H1 (cell line): ENCODE measurements at places on chromosomes 2 and 18. TPM values are rescaled to one million over a fixed set of nuclear protein-coding genes. Genes with fewer than 3 reads are reported as not detected.
A peak's percentile ranks its signal among the peaks of the same experiment; 100 is the strongest.

Gene SETBP1
- 4.6 and 6.5 TPM in 2 replicates for total RNA-seq

Gene DUSP19
- total RNA-seq = 2.1 and 2.3 TPM in 2 replicates

DNA sequence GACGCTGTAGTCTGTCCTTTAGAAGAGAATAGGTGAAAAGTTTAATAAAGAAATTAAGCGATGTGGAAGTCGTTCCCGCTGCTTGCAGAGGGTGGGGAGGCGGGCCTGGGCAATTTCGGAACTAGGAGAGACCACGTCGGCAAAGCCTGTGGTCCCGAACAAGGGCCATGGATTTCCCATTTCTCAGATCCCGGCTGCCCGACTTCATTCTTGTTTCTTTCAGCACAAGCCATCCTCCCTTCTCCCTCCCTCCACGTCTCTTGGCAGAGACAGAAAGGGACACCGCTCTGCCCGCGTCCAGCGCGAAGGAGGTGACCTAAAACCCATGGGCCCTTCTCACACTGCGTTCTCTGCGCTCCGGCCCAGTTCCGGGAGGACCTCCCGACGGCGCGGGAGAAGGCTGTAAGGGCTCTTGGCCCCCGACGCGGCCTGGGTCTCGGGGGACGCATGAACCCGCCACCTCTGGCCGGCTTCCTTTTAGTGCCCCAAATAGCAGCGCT is 2.2 kb upstream of the BCL2L11 start:
- peak overlapping the region; percentile 93 for H3K4me3 ChIP-seq
- no peaks in the 10 kb centered on the region for H3K4me1 ChIP-seq
- H3K27me3 ChIP-seq = peaks cover 44% of the 10 kb centered on the region
- no peak overlapping the region for H3K27ac ChIP-seq
- peak; percentile 63 for DNase-seq
- H3K36me3 ChIP-seq = no peaks in the 10 kb centered on the region

- H3K27ac ChIP-seq = no peak overlapping the region
- DNase-seq = peak; percentile 82
- peaks cover 2% of the 10 kb centered on the region; the same call in 1 of the 2 replicates for H3K4me1 ChIP-seq
- no peak overlapping the region for H3K4me3 ChIP-seq
- H3K36me3 ChIP-seq = no peaks in the 10 kb centered on the region
- H3K27me3 ChIP-seq = no peaks in the 10 kb centered on the region; the same call in 1 of the 2 replicates
These were observed 76.0 kb downstream of the EMX1 start for GRCh38 chr2:72993147-72993932.

DNA sequence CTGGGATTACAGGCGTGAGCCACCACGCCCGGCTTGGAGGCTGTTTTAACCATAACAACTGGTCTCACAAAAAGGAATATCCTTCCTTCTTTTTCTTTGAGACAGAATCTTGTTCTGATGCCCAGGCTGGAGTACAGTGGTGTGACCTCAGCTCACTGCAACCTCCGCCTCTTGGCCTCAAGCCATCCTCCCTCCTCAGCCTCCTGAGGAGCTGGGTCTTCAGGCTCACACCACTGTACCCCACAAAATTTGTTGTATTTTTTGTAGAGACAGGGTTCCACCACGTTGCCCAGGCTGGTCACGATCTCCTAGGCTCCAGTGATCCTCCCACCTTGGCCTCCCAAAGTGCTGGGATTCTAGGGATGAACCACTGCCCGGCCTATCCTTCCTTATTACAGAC is 21.7 kb downstream of the CTIF start:
- no peak overlapping the region for H3K4me3 ChIP-seq
- H3K27me3 ChIP-seq = no peaks in the 10 kb centered on the region

- no peaks in the 10 kb centered on the region for H3K4me1 ChIP-seq
- no peaks in the 10 kb centered on the region for H3K27me3 ChIP-seq
- no peaks in the 10 kb centered on the region for H3K36me3 ChIP-seq
- DNase-seq = no peak
These were observed 100.5 kb downstream of the SCG2 start for GRCh38 chr2:223501641-223502040.

- H3K4me1 ChIP-seq = no peaks in the 10 kb centered on the region
- no peak for DNase-seq
- no peaks in the 10 kb centered on the region for H3K27me3 ChIP-seq
- H3K27ac ChIP-seq = no peak overlapping the region
These were observed 74.2 kb upstream of the KLF7 start for GRCh38 chr2:207239754-207240494.

GRCh38 chr2:96085541-96086355 is 30.6 kb downstream of the ADRA2B start:
- H3K36me3 ChIP-seq = no peaks in the 10 kb centered on the region
- H3K27me3 ChIP-seq = no peaks in the 10 kb centered on the region
- no peak for DNase-seq
- peaks cover 9% of the 10 kb centered on the region; the same call in 1 of the 2 replicates for H3K4me1 ChIP-seq
- no peak overlapping the region for H3K27ac ChIP-seq

Gene MARCHF4
- total RNA-seq = 2.9 TPM in 2 replicates

DNA sequence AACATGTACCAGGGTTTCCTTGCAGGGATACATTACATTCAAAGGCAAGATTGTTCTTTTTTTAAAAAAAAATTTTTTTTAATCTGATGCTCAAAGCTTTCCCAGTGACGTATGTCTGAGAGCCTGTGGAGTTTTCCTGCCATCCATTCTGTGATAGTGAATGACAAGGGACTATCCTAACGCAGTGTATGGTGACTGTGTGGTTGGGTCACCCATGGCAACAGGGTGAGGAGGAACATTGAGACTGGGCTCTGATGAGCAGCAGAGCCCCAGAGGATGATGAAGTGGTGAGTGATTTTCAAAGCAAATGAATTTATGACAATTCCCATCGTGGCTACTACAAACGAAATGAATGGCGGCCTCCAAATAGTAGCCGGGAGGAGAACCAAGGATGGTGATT is 28.6 kb upstream of the CTAGE1 start:
- H3K4me1 ChIP-seq = no peaks in the 10 kb centered on the region
- H3K27ac ChIP-seq = no peak overlapping the region
- H3K27me3 ChIP-seq = no peaks in the 10 kb centered on the region
- DNase-seq = no peak
- H3K4me3 ChIP-seq = no peak overlapping the region
- H3K36me3 ChIP-seq = no peaks in the 10 kb centered on the region

GRCh38 chr2:10341193-10341592 is 38.5 kb downstream of the HPCAL1 start:
- H3K4me3 ChIP-seq = no peak overlapping the region
- DNase-seq = no peak
- no peaks in the 10 kb centered on the region for H3K36me3 ChIP-seq
- H3K27me3 ChIP-seq = no peaks in the 10 kb centered on the region

DNA sequence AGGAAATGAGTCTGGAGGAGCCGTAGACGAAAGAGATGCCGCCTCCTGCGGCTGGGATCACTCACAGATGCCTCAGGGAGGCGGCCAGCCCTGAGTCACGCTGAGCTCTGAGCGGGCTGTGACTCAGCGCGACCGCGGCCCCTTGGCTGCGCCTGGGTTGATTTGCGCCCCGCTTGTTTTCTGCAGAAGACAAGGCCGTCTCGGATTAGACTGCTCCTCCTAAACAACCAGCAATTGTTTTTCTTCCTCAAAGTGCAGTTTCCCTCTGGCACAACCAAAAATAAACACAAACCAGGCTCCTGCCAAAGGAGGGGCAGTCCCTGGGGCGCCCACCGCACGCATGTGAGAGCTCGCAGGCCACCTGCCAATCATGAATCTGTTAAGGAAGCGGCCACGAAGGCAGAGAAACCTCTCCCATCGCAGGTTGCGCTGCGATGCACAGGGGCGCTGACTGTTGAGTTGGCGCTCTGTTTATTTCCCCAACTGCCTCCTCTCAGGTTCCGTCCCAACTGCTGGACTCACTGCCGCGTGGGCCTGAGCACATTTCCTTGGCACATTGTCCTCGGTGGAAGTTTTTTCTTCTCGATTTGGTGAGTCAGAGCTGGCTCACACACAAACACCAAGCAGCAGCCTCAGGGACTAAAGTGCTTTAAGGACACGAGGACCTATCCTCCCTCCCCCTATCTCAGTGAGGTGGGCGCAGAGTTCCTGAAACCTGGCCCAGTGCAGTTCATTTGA is 85.2 kb upstream of the NDUFV2 start:
- no peak overlapping the region; the same call in 1 of the 2 replicates for H3K4me3 ChIP-seq
- peak; percentile 79 for DNase-seq
- H3K27me3 ChIP-seq = no peaks in the 10 kb centered on the region; the same call in 1 of the 2 replicates
- peaks cover 15% of the 10 kb centered on the region for H3K4me1 ChIP-seq
- no peak overlapping the region for H3K27ac ChIP-seq

DNA sequence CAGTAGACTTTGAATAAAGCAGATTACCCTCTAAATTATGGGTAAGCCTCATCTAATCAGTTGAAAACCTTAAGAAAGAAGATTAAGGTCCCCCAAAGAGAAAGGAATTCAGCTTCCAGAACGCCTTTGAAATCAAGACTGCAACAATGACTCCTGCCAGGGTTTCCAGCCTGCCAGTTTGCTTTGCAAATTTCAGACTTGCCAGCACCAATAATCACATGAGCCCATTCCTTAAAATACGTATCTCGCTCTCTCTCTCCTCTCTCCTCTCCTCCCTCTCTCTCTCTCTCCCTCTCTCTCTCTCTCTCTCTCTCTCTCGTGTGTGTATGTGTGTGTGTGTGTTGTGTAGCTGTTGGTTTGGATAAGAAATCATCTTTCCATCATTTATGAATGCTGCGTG is 184.2 kb downstream of the PDE1A start:
- H3K27ac ChIP-seq = no peak overlapping the region
- no peaks in the 10 kb centered on the region for H3K27me3 ChIP-seq
- H3K4me1 ChIP-seq = peaks cover 6% of the 10 kb centered on the region
- DNase-seq = peak; percentile 10

- no peaks in the 10 kb centered on the region for H3K27me3 ChIP-seq
- peak overlapping the region; percentile 96 for H3K27ac ChIP-seq
- H3K4me3 ChIP-seq = peak overlapping the region; percentile 47
- H3K36me3 ChIP-seq = no peaks in the 10 kb centered on the region
These were observed 153.7 kb downstream of the TGIF1 start for GRCh38 chr18:3603421-3604234.

Gene ASXL3
- total RNA-seq = 1.3 TPM in 2 replicates

- peak overlapping the region; percentile 70 for H3K4me3 ChIP-seq
- H3K36me3 ChIP-seq = no peaks in the 10 kb centered on the region
- H3K27ac ChIP-seq = no peak overlapping the region
- peaks cover 27% of the 10 kb centered on the region; the same call in 1 of the 2 replicates for H3K27me3 ChIP-seq
- H3K4me1 ChIP-seq = peaks cover 16% of the 10 kb centered on the region
These were observed 1.2 kb downstream of the PIEZO2 start for GRCh38 chr18:11147962-11148679.

DNA sequence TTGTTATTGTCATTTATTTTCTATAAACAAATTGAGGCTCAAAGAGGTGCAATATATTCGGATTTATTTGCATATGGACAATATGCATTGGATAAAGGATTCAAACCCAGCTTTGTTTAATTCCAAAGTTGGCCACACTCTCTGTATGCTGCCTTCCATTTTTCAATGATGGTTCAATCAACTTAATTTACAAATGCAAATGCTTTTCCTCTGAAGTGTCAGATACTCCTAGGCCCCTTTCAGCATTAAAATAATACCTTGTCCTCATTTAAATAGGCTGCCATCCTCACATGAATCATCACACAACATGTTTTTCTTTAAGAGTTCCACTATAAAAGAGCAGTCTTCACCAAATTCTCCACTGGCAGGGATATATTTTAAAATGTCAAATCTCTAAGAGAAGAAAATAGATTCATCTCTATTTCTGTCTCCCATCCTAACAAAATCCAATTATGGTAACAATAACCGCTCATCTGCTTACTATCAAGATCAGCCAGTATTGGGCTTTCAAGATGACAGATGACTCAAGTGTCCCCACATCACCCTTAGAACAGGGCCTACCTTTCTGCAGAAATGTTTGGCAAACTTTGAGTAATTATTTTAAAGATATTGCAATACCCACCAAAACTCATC is 114.8 kb downstream of the SCG2 start:
- no peak for DNase-seq
- no peak overlapping the region for H3K27ac ChIP-seq
- H3K36me3 ChIP-seq = no peaks in the 10 kb centered on the region
- H3K4me3 ChIP-seq = no peak overlapping the region

GRCh38 chr18:74040008-74040407 is 107.6 kb downstream of the FBXO15 start:
- no peaks in the 10 kb centered on the region for H3K27me3 ChIP-seq
- no peaks in the 10 kb centered on the region for H3K36me3 ChIP-seq
- DNase-seq = no peak
- H3K4me3 ChIP-seq = no peak overlapping the region
- H3K27ac ChIP-seq = no peak overlapping the region
- H3K4me1 ChIP-seq = peaks cover 4% of the 10 kb centered on the region

DNA sequence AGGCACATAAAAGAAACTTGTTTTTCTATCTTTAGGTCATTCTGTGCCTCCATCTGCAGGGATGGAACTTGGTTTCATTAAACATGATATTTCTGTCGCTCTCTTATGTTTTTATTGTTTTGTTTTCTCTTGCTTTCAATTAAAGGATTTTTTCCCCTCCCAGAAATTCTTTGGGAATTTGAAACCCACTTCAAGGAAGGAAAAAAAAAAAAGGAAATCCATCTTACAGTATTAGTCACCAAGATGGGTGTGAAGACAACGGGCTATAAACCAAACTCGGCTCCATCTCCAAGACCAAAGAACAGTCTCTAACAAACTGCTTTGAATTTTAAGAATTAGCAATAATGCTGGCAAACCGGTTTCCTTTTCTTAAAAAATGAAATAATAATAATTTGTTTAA is 244.1 kb downstream of the BCL11A start:
- H3K36me3 ChIP-seq = no peaks in the 10 kb centered on the region
- H3K4me1 ChIP-seq = no peaks in the 10 kb centered on the region
- H3K27ac ChIP-seq = no peak overlapping the region
- H3K27me3 ChIP-seq = no peaks in the 10 kb centered on the region

Gene CHRND
- total RNA-seq = not detected in 2 replicates

DNA sequence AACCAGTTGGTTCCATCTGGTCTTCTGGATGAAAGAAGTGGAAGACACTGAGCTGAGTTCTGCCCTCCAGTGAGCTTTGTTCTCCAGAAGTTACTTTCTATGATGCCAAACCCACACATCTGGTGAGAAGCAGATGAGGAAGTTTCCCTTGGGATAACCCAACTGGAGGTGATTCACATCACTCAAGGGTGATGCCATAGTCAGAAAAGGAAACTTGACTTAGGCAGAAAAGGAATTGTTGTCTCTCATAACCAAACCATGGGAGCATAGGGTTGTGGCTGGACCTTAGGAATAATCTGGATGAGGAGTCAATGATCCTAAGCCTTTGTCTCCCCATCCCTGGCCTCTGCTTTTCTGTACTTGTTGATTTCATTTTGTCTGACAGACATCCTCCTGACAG is 43.7 kb downstream of the CDC42EP3 start:
- no peak overlapping the region for H3K27ac ChIP-seq
- no peaks in the 10 kb centered on the region for H3K4me1 ChIP-seq
- H3K27me3 ChIP-seq = no peaks in the 10 kb centered on the region
- H3K36me3 ChIP-seq = no peaks in the 10 kb centered on the region
- H3K4me3 ChIP-seq = no peak overlapping the region
- DNase-seq = no peak

DNA sequence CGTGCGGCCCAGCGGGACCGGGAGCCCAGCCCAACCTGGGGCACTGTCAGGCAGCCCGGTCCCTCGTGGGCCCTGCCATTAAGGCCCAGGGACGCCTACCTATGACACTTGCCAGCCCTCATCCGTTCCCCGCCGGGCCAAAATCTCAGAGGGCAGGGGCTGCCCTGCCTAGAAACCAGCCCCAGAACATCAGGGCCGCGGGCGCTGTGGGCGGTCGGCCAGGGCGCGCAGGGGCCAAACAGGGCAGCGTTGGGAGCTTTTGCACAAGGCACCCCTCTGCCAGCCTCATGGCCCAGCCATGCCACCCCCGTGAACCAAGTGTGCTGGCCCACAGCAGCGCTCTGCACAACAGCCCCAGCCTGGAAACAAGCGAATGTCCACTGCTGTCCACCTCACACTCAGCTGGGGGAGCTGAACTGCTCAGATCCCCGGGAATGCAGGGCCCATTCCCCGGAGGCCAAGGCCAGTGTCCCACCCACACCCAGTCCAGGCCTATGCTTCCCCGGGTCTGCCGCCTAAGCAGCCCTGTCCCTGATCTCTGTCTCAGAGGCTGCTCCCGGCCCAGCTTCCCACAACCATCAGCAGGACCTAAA is 3.5 kb upstream of the NEURL3 start:
- H3K4me3 ChIP-seq = no peak overlapping the region
- no peaks in the 10 kb centered on the region for H3K4me1 ChIP-seq
- peaks cover 8% of the 10 kb centered on the region for H3K27me3 ChIP-seq
- no peak for DNase-seq
